ENCODE measurements at places on chromosomes 7 and 10.
A peak's percentile ranks its signal among the peaks of the same experiment; 100 is the strongest.

- no peak for DNase-seq
Measured at GRCh38 chr10:100828738-100829096, 83.3 kb downstream of the PAX2 start.

DNA sequence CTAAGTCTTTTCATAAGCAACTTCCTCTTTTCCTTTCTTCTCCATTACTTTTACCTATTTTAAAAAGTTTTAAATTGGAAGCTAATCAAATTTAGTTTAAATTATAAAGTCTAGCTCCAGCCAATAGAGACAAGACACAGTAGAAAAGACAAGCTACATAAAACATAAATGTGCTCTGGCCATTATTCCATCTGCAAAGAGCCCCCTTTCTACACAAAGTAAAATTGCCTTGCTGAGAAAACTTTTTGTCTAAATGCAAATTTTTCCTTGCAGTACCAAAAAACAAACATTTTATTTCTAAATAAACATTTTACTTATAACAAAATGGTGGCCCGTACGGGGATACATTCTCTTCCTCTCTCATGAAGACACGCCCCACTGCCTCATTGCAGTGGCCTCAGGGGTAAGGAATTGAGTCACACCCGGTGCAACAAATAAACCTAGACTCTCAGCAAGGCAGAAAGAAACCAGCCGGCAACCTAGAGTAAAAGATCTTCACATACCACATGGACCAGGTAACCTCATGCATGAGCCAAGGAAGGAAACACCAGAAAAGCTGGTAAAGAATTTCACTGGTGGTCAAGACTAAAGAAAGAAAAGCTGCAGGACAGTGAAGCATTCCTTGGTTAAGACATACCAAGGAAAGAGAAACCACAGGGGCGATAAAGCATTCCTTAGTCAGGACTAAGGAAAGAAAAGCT, 71.6 kb upstream of the ZNF746 start:
- no peak for DNase-seq

- no peak for DNase-seq
Measured at GRCh38 chr7:73451780-73452398, 18.3 kb downstream of the FZD9 start.

DNA sequence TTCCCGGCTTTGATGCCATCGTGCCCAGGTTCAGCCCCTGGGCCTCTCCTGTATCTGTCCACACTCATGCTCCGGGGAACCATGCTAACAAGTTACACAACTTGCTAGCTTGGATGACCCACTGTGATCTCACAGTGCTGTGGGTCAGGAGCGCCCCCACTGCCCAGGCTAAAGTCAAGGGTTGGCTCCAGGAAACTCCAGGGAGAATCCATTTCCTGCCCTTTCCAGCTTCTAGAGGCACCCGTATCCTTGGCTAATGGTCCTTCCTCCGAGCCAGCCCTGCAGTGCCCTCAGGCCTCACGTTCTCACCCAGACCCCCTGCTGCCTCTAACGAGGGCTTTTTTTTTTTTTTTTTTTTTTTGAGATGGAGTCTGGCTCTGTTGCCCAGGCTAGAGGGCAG, 19.5 kb downstream of the AMZ1 start:
- no peak for DNase-seq

DNA sequence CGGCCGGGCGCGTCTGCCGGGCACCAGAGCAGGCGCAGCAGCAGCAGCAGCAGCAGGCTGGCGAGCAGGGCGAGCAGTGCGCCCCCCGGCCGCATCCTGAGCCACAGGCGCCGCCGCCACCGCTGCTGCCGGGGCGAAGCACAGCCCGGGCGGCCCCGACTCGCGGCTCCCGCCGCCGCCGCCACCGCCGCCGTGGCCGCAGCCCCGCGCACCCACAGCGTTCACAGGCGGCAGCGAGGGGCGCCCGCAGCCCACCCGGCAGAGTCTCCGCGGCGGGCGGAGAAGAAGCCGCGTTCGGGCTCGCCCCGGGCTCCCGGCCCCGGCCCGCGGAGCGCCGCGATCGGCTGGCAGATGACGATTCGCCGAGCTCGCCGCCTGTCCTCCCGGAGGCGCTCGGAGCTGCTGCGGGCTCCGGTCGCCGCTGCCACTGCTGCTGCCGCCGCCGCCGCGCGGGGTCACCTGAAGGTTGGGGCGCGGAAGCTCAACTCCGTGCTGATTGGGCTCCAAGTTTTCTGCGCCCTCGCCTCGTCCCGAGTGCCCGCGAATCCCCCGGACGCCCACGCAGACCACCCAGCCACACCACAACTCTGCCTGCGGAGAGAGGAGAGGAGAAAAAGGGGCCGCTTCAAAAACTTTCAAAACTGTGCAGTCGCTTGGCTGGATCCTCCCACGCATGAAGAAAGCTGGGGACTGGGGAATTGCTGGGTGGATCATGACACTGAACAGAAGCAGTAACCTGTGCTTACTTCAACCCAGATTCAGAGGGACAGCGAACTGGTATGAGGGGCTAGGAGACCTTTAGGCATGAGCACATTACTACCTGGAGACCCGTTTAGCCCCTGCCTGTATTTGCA, at the start of gene ST8SIA6:
ST8SIA6 (minus strand) TSS at position 435 of the 854 bp plus-strand sequence; CDS start at position 95, 340 bp downstream.
- peak; percentile 54 for DNase-seq

DNA sequence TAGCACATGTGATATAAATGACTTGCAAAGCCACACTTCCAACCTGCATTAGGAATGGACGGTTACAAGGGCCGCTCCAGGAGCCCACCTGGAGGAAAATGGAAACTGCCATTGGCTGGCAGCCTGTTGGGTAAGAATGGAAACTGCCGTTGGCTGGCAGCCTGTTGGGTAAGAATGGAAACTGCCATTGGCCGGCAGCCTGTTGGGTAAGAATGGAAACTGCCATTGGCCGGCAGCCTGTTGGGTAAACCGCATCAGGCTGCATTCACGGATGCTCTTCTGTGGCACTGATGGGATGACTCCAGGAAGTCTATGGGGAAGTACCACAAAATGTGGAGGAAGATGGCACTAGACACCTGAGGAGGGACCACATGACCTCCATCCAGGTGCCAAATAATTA, 143.1 kb downstream of the DPP6 start:
- no peak for DNase-seq

GRCh38 chr10:121221072-121221471, 369.9 kb downstream of the WDR11 start:
- DNase-seq: no peak

GRCh38 chr10:72784551-72785351, 92.8 kb downstream of the MCU start:
- peak; percentile 36 for DNase-seq

DNA sequence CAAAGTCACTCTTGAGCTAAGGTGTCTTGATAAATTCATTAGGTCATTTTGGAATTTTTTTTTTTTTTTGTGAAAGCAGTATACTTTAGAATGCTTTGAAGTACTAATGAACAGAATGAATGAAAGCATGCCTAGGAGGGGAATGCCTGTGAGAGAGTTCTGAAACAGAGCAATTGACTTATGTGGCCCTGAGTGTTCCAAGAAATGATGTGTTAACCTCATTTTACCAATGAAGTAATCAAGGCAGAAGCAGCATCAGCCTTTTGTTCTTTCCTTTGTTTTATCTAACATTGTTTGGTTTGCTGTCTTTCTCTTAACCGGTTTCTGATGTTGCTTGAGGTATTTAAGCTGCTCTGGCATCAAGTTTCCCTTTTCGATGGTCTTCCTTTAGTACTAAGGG, 154.6 kb upstream of the HGF start:
- DNase-seq: no peak

DNA sequence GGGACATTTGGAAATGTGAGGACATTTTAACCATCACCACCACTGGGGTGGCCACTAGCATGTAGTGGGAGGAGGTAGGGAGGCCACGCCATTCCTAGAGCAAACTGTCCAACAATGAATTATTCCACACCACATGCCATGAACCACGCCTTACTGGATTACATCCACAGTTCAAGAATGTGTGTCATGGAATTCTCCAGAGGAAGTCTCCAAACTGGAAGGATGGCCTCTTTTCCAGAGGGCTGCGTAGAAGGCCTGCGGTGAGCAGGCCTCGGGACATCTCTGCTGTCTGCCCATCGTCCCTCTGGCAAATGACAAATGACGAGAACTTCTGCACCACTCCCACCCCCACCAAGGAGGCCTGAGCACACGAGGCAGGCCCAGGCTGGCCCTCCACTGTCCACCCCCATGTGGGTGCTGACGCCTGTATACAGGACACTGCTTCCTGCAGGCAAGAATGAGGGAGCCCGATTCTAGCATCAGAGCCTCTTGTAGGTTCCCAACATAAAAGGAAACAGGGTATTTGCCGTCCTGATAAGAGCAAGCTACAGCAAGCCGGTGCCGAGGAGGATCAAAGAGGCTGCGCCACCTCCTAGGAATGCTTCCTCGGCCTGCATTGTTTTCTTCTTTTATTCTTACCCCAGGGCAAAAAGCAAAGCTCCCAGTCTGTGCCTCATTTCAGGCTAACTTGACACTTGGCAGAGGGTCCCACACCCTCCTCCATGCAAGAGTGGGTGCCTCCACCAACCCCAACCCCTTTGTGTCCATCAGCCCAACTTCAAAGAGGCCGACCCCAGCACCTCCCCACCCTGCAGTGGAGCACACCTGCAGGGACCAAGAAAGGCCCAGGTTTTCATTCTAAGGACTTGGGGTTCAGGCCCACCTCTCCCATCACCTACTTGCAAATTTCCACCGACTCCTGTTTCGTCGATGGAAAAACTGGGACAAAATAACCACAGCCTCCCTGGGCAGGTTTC, 23.9 kb downstream of the TNS3 start:
- no peak for DNase-seq

- DNase-seq: no peak
Measured at GRCh38 chr10:46016811-46017210, 13.6 kb downstream of the NCOA4 start.

DNA sequence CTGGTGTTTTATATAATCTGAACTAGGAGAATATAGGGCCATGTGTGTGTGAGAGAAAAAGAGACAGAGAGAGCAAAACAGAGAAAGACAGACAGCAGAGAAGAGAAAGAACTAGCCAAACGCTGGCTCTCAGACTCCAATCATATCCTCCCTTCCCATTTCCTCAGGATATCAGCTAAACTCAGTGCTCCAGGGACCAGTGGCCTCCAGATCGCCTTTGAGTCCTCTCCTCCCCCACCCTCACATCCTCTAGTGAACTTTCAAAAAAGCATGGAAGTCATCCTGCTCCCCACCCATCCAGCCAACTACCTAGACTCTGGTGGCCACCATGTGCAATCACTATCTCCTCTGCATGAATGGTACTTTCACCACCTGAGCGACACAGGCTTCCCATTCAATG, 386.1 kb upstream of the NPVF start:
- DNase-seq: no peak

- no peak for DNase-seq
Measured at GRCh38 chr7:150939052-150939451, 39.1 kb downstream of the KCNH2 start.

DNA sequence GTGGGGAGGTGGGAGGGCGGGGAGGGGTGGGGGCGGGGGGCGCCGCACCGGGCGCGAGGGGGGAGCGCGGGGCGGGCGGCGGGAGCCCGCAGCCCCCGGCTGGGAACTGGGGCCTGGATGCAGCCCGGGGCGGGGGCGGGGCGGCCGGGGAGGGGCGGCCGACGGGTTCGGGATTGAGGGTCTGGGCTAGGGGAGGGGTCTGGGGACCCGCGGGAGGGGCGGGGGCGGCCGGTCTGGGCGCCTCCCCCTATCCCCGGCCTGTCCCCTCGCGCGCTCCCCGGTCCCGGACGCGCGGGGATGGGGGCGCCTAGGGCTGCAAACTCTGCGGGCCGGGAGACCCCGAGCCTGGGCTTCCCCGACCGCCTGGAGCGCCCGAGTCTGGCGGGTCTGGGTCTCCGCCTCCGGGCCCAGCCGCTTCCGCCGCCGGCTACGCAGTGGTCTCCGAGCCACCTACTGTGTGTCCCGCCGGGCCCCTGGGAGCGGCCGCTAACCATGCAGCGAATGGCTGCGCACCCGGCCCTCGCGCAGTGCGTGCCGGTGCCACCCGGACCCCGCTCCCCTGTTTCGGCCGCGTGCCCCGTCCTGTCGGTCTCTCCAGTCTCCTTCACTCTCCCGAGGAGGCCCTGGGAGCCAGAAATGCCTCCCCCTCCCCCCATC, 375 bp upstream of the FGF8 start:
- no peak for DNase-seq

GRCh38 chr7:42471573-42472174, 234.7 kb upstream of the GLI3 start:
- DNase-seq: no peak

GRCh38 chr10:91071786-91072185, 148.7 kb upstream of the PCGF5 start:
- no peak for DNase-seq

DNA sequence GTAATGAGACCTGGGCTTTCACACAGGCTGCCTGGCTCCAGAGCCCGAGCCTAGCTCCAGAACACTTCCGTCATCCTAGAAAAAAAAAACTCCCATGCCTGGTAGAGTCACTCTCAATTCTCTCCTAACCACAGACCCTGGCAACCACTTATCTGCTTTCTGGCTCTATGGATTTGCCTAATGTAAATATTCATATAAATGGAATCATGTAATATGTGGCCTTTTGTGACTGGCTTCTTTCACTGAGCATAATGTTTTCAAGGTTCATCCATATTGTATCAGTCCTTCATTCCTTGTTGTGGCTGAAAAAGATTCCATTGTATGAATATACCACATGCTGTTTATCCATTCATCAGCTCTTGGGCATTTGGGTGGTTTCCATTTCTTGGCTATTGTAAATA, 167.7 kb upstream of the MKLN1 start:
- no peak for DNase-seq

DNA sequence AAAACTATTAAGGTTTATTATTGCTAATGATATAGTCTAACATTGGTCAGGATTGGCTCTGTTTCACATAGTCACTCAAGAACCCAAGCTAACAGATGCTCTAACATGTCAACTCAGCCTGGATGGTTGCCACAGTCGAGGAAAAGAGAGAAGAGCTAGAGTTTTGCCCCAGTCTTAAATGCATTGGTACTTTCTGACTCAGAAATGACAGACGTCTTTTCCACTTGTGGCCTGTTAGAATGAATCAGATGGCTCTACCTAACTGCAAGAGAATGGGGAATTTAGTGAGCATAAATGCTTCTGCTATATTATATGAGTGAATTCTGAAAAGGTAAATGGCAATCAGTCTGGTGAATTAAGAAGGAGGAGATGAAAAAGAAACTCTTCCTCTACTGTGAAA, 13.9 kb downstream of the HECTD2 start:
- no peak for DNase-seq

GRCh38 chr7:154929006-154929726, 73.8 kb downstream of the PAXIP1 start:
- no peak for DNase-seq

All from prostate gland (tissue), 2 donors.